ENCODE measurements at places on chromosomes 1 and 21.

DNA sequence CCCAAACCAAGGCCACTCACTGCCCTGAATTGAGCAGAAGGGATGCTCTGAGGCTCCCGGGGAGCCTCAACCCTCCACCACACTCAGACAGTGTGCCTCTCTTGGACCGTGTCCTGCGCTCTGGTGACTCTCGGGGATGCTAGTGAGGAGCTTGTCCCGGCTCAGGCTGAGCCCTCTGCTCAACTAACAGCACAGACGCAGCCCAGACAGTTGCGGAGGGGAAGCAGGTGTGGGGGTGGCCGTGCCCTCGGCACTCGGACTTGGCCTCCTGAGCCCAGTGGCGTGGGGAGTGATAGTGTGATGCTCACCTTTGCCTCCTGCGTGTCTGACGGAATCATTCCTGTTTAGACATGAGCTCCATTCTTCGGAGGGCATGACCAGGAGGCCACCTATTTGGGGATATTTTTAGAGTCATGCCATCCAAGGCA is 15.4 kb upstream of the SLC19A1 start:
- DNase-seq: no peak

DNA sequence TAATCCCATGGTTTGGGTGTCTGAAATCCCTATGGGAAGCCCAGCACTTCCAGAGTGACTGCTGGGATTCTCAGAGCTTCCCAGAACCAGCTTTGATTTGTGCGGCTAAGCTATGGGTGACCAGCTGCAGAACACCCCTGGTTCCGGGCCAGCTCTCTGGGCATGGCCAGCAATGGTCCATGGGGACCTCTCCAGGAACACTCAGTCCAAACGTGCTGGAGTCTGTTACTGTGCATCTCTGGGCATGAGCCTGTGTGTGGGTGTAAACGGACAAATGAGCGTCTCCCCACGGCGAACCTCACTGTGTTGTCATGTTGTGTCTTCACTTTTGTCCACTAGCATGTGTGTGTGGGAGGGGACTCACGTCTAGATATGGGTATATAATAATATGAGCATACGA is 54.4 kb downstream of the MAB21L3 start:
- no peak for DNase-seq

- DNase-seq: no peak
Observed at GRCh38 chr1:56939209-56939608, 26.6 kb downstream of the C8B start.

- DNase-seq: no peak
Observed at GRCh38 chr1:200376528-200376927, 33.3 kb downstream of the ZNF281 start.

DNA sequence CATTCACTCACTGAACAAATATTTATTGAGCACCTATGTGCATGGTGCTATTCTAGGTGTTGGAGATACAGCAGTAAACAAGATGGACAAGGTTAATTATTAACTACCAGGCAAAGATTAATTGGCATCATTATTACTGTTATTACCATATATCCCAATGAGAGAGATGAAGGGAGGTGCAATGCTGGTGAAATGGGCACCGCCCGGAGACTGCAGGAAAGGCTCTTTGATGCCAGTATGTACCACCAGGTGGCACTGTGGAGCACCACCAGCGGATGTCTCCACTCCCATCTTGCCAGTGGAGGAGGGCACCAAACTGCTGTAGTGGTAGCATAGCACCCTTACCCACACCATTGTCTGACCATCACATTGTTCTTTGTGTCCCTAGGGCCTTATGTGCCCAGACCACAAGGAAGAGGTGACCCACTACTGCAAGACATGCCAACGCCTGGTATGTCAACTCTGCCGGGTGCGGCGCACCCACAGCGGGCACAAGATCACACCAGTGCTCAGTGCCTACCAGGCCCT is 3.0 kb downstream of the TRIM46 start:
- no peak for DNase-seq

DNA sequence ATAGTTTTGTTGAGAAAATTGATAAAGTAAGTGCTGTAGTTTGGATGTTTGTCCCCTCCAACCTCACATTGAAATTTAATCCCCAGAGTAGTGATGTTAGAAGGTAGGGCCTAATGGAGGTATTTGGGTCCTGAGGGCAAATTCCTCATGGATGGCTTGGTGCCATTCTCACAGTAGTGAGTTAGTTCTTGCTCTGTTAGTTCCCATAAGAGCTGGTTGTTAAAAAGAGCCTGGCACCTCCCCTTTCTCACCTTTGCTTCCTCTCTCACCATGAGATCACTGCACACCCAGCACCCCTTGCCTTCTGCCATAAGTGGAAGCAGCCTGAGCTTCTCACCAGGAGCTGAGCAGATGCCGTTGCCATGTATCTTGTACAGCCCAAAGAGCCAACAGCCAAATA is 354.8 kb upstream of the NFIA start:
- DNase-seq: no peak

DNA sequence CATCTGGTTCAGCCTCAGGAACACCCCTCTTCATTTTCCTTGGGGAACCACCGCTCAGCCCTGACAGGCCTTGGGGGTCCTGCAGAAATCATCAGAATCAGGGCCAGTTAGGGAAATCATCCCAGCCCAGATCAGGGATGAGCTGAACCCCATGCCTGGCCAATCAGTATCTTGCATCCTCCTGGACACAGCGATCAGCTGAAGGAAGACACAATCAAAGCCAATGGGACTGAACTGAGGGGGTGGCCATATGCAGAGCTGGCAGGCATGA is 395.4 kb downstream of the MATN1 start:
- no peak for DNase-seq

GRCh38 chr21:46356494-46357334 is 32.8 kb downstream of the PCNT start:
- DNase-seq: no peak

GRCh38 chr1:116667575-116668105 is at the start of gene IGSF3:
TSS of gene IGSF3 (minus strand) at chr1:116667733. CDS start at chr1:116666326, 1,407 bp downstream.
- DNase-seq: no peak

GRCh38 chr1:64033667-64034220 is 169.7 kb upstream of the UBE2U start:
- DNase-seq: no peak

GRCh38 chr1:205703072-205703471 is 22.8 kb upstream of the SLC45A3 start:
- DNase-seq: no peak

DNA sequence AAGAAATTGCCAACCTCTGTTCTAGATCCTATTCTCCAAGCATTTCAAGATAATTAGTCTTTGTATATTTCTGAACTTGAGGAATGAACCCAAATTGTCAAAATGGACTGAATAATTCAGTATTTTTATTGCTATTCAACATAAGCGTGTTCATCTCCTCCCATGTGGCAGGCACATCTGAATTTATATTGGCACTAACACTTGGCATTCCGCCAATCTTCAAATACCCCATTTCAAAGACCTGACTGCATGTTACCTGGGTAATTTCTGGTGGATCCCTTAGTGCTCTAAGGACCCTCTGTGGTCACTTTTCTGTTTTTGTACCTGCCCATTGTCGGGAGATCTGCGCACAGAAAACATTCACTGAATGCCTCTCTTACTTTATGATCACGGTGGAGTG is 66.6 kb downstream of the BACE2 start:
- no peak for DNase-seq

- DNase-seq: no peak
Observed at GRCh38 chr1:119133987-119134386, 6.5 kb downstream of the WARS2 start.

DNA sequence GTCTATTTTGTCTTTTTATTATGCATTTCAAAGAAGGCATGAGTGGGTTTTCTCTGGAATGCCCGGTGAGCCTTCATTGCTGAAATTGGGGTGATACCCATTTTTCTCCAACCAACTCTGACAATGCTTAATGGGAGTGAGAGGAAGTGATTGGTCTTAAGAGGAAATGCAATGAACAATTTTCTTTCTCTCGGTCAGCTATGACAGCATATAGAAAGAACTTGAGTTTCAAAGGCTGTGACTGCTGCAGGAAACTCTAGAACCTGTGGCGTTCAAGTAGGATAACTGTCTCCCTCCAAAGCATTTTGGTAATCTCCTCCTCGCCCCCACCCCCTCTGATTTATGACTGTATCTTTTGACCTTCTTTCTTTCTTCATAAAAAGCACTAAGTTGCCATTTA is 155.9 kb downstream of the LYPLAL1 start:
- DNase-seq: no peak

DNA sequence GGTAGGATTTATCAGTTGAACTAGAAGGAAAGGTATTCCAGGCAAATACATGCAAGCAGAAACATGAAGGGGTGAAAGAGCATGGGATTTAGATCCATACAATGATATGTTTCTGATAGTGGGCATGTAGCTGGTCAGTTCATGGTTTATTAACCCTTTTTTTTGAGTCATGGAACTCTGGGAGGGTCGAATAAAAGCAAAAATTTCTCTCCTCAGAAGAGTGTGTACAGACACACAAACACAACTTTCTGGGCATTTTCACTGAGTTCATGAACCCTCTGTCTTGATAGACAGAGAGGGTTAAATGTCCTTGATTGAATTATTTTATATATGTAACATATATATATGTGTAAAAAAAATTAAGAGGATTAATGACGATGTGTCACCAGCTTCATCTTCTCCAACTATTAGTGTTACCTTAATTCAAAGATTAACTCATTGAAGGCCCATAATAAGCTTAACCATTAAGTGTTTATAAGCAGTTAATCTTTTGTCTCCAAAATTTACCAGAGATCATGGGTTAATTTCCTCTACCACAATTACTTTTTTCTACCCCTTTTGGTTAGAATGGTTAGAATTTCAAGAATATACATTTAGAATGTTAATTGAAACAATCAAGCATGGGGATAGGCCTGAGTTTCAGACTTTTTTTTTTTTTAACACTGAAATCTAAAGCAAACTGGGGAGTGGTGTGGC is 4.6 kb downstream of the JUN start:
- DNase-seq: no peak

DNA sequence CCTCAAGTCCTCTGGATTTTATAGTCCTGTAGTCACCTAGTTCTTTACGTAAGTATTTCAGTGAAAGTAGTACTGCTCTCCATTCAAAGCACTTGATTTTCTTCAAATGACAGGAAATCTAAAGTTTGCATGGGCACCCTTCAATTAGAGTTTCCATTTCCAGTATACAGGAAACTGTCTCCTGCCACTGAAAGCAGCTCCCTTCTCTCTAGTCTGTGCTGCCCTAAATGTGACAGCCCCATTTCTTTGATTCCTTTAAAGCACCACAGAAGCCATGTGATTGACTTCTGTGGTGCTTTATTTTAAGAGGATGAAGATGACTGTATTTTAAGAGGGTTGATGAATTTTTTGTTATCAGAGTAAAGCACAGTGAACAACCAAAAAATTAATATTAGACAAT is 226.1 kb downstream of the DNAH14 start:
- no peak for DNase-seq

DNA sequence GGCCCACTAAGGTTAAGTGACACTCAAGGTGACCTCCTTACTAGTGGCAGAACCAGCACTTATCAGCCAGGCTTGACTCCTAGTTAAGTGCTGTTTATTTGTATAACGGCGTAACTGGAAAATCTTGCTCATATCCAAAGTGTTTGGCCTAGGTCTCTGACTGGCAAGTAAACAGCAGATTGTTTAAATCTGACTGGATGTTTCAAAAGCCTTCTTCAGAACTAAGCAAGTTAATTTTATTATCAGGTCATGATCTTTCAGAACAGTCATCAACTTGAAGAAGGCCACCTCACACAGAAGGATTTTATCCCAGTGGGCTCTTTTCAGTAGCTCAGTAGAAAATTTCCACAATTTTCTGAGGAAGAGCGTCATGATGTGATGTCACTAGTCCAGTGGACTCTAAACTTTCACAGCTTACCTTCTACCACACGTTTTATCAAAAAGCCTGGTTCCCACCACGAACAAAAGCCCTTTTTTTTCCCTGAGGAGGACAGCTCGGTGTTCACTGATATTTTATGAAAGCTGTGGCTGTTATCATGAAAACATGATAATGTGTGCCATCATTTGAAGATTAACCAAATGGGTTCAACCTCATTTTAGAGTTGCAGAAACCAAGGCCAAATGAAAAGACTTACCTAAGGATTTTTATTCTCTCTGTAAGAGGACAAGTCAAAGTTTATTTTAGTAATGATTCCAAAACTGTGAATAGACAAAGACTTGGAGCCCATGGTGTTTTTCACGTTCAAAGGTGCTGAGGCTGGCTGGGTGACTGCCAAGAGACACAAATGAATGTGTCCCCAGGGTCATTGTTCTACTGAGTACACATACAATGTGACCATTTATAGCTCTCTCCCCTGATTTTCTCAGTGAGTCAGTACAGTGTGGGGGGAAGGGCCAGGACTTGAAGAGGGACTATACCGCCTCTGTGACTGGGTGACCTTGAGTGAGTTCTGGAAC is 9.1 kb downstream of the SGIP1 start:
- no peak for DNase-seq

DNA sequence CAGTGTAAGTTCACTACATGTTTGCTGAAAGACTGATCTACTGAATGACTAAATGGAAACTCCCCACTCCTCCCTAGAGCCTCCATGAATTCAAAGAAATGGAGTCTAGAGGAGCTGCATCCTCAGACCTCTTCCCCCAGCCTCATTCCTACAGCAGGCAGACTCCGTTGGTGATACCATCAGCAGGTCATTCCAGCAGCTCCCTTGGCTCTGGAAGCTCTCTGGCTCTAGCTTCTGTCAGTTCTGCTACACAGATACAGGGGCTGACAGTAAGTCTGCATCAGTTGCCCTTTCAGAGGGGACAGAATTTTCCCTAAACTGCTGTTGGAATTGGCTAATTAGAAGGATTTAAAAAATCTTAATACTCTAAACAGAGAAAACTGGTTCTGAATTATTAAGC is 31.7 kb upstream of the DMRTA2 start:
- DNase-seq: no peak

- DNase-seq: no peak
Observed at GRCh38 chr1:87766737-87767136, 438.1 kb downstream of the LMO4 start.

- DNase-seq: no peak
Observed at GRCh38 chr1:72097851-72098570, 184.3 kb downstream of the NEGR1 start.

DNA sequence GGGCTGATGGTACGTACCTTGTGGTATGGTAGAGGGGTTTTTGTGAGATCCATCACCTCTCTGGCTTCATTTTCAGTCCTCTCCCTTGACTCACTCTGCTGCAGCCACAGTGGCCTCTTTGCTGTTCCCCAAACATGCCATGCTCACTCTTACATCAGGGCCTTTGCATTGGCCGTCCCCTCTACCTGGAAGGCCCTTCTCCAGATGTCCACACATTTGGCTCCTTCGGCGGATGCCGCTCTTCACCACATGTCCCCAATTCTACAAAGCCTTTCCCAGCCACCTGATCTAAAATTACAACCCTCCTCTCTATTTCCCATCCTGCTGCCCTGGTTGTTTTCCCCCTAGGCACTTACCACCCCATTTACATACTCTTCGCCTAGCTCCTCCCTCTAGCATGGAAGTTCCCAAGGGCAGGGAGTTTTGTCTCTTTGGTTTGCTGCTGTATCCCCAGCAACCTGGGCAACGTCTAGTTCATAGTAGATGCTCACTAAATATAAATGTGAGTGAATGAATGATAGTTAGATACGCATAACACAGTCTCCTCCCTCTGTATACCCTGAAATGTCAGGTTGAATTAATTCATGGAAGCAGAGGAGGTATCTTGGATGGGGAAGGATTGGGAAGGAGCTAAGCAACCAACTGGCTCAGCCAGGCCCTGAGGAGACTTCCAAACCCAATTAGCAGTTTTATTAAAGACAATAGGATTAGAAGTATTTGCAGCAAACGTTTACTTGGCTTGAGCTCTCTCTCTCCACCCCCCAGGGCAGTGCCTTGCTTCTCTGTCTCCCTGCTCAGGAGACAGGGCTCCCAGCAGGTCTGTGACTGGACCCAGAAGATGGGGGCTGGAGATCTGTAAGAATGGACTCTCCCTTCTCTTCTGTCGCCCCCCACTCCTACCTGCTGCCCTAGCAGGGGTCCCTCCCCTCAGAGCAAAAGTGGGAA is 264.2 kb downstream of the GRIK3 start:
- DNase-seq: no peak
